ENCODE measurements at places on chromosomes 5 and 9. TPM values are rescaled to one million over a fixed set of nuclear protein-coding genes. Genes with fewer than 3 reads are reported as not detected.

DNA sequence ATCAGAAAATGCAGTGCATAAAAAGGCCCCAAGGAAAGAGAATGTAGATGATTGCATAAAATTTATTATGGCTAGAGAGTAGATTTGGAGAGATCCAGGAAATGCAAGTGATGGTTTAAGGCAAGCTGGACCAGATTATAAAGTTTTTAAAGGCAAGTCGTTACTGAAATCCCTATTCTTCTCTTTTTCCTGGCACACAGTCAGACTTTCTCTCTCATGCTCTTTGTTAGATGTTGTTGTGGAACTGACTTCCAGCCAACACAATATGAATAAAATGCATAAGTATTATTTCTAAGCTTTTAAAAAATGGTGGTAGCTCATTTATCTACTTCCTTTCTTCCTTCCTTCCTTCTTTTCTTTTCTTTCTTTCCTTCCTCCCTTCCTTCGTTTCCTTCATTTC is 1085.4 kb upstream of the CDH6 start:
- no peak overlapping the region for H3K27ac ChIP-seq
- no peaks in the 10 kb centered on the region for H3K27me3 ChIP-seq
- H3K4me1 ChIP-seq, result no peaks in the 10 kb centered on the region
- no peak overlapping the region for H3K4me3 ChIP-seq
- DNase-seq, result no peak

- H3K4me3 ChIP-seq, result no peak overlapping the region
- no peaks in the 10 kb centered on the region for H3K4me1 ChIP-seq
- no peaks in the 10 kb centered on the region for H3K36me3 ChIP-seq
- H3K27ac ChIP-seq, result no peak overlapping the region
- peaks cover 4% of the 10 kb centered on the region for H3K27me3 ChIP-seq
These were observed 59.6 kb upstream of the SPATA31C2 start for GRCh38 chr9:88197781-88198340.

GRCh38 chr5:120155873-120156272 is 308.2 kb upstream of the PRR16 start:
- no peaks in the 10 kb centered on the region for H3K4me1 ChIP-seq
- no peak overlapping the region for H3K4me3 ChIP-seq

DNA sequence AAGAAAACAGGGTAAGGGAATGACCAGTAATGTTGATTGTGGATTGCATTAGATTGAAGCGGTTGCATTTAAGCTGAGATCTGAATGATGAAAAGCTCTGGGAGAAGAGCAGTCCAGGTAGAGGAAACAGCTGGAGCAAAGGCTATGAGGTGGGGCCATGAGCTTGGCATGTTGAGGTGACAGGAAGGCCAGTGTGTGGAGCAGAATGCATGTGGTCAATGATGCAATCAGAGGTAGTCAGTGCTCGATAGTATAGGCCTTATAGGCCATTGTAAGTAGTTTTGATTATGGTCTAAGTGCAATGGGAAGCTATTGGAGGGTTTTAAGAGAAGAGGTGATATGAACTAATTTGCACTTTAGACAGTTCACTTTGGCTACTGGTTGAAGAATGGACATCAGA is 270.4 kb downstream of the ARHGAP26 start:
- no peaks in the 10 kb centered on the region for H3K27me3 ChIP-seq
- no peaks in the 10 kb centered on the region for H3K4me1 ChIP-seq
- H3K27ac ChIP-seq, result no peak overlapping the region
- H3K4me3 ChIP-seq, result no peak overlapping the region

GRCh38 chr9:130636648-130637020 is 27.8 kb upstream of the PRDM12 start:
- peaks cover 67% of the 10 kb centered on the region for H3K36me3 ChIP-seq
- H3K27me3 ChIP-seq, result no peaks in the 10 kb centered on the region
- DNase-seq, result peak; percentile 53
- no peak overlapping the region for H3K27ac ChIP-seq

DNA sequence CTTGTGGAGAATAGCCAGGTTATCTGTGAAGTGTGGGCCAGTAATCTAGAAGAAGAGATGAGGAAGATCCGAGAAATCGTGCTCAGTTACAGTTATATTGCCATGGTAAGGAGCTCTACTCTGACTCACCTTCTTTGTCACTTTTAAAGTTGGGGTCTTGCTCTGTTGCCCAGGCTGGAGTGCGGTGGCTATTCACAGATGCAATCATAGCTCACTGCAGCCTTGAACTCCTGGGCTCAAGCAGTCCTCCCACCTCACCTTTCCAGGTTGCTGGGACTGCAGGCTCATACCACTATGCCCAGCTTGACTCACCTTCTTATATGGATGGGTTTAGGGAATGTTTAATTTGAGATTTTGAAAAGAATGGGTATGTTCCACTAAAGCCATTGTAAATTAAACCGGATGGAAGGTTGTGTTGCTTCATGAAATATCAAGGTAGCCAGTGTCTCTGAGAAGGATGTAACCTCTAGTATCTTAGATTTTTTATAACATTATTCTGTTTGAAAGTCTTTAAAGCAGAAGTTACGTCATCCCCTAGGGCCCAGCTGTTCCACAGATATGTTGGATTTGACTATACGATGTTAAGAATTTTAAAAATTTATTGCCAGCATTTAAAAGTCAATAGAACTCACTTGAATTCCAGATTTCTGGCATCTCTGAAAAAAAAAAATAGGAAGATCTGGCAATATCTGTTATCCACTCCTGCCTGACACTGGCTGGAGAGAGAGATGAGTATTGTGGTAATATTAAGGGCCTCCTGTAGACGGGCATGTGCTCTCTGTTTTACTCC is 5.1 kb downstream of the CNOT8 start:
- no peak overlapping the region for H3K4me3 ChIP-seq
- peaks cover 56% of the 10 kb centered on the region for H3K36me3 ChIP-seq

Gene TXNDC15
- total RNA-seq, result 60.6 TPM

DNA sequence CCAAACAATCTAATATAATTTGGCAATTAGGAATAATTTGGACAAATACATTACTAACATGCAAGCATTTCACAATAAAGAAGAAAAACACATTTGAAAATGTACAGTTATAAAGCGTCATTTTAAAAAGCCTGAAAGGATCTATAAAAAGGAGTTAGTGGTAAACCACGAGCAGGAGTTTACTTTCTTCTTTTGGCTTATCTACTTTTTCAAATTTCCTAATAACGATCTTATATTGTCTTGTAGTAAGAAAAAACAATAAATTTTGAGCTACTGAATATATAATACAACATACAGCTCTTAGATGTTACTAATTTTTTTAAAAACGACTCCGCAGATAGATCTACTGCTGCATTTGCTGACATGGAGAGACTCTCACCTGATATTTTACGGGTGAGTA is 79.9 kb downstream of the SMIM23 start:
- H3K4me3 ChIP-seq, result no peak overlapping the region
- no peaks in the 10 kb centered on the region for H3K27me3 ChIP-seq
- peaks cover 64% of the 10 kb centered on the region for H3K36me3 ChIP-seq
- H3K27ac ChIP-seq, result no peak overlapping the region
